Right renal pelvis (tissue), 4 donors: ENCODE measurements at places on chromosomes 2 and 18. TPM values are rescaled to one million over a fixed set of nuclear protein-coding genes. Genes with fewer than 3 reads are reported as not detected.

Gene IL37
- polyA plus RNA-seq = not detected

Gene SERPINB4
- polyA plus RNA-seq = not detected

Gene TUBB8B
- 0.58 TPM for polyA plus RNA-seq

Gene CCDC68
- polyA plus RNA-seq = 8.7 TPM
